ENCODE measurements at places on chromosomes 12 and 14. TPM values are rescaled to one million over a fixed set of nuclear protein-coding genes. Genes with fewer than 3 reads are reported as not detected.

SLC25A21 gene
- 1.5 TPM for polyA plus RNA-seq

DNA sequence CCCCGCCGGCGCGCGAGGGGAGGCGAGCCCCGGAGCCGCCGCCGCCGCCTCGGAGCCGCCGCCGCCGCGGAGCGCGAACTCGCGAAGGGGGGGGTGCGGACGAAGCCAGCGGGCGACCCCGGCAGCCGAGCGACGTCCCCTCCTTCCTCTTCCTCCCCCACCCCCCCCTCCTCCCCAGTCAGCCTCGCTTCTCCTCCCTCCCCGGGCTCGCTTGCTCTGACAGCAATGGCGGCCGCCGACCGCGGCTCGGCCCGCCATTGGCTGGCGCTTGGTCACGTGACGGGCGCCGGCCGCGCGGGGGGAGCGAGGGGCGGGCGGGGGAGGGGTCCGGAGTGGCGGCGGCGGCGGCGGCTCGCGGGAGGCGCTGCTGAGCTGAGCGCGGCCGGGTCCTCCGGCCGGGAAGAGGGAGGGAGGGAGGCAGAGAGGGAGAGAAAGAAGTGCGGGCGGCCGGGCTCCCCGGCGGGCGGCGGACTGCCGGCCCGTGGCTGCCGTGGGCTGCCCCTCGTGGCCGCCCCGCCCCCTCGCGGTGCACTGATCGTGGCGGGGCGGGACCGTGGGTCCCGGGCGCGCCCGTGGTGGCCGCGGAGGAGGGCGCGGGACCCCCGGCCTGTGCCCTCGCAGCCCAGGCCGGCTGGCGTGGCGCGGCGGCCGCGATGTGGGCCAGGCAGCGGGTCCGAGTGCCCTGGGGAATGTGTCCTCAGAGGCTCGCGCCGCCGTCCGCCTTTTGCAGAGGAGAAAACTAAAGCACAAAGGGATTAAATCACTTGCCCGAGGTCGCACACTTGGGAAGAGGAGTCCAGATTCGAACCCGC is at the start of gene MED13L:
Gene MED13L (minus strand): TSS at position 227 of the 812 bp plus-strand sequence. CDS start 562 bp downstream, outside the sequence.
- DNase-seq: peak; percentile 51

GRCh38 chr12:39866135-39866534 is 239.7 kb downstream of the SLC2A13 start:
- no peak for DNase-seq

DNA sequence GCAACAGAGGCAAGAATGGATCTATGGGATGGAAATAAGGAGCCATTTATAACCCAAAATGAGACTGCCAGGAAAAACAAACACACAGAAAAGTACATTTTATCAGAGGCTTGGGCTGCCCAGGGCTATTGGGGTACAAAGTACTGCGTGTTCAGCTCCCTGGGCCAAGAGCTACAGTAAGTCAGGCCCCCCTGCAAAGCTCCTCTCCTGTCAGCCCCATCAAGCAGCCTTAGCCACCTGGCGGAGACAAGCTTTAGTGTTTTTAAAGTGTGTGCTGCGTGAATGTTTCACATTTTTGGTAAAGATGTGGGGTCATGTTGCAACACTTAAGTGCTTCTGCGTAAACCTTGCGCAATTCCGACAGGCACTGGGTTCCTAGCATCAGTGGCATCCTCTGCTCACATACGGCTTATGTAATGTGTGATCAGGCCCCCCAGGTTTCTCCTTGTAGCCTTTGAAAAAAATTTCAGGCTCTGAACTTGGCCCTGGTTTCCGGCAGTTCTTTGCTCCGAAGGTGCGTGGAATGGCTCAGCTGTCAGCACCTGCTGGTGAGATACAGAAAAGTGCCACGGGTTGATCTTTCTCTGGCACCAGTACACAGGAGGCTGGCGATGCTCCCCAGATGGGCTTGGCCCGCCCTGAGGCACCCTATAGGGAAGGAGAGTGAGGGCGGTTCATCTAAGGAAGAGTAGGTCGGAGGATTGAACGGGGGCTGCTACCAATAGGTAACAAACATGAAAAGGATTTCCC is 198.7 kb upstream of the EEA1 start:
- DNase-seq: peak; percentile 88

GRCh38 chr14:56514663-56515371 is 64.8 kb upstream of the TMEM260 start:
- DNase-seq: no peak

DNA sequence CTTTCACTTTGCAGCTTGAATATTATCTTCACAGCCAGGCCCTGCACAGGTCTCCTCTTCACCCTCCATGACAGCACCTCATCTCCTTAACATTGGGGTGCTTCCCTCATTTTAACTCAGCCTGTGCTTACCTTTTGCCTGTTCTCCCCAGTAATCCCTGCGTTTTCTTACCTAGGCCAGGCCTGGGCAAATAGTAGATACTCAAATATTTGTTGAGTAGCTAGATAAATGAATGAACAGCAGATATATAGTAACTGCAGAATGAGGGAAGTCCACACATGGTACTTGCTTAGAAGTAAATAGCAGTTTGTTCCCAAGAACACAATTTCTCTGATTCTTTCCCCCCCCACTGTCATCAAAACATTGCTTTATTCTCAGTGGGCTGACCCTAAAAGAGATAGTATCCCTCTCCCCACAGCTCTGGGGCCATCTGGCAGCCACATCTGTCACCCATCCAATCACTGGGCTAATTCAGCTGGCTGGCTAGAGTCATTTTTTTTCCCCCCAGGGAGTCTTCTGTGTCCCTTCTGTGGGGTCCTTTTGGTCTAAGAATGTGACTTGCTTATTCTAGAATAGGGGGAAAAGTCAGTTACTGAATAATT is 43.2 kb downstream of the APPL2 start:
- DNase-seq: no peak

All from AG04450 (cell line).